ENCODE measurements at places on chromosomes 1 and 21. TPM values are rescaled to one million over a fixed set of nuclear protein-coding genes. Genes with fewer than 3 reads are reported as not detected.

The NPPA gene
- 0.47 TPM for total RNA-seq

The RGS16 gene
- total RNA-seq: 1.6 TPM

The FCMR gene
- 0.47 TPM for total RNA-seq

The TFF3 gene
- total RNA-seq: not detected

The TAS1R3 gene
- 0.31 TPM for total RNA-seq

The CFAP45 gene
- total RNA-seq: 0.47 TPM

The GLIS1 gene
- total RNA-seq: not detected

The CACHD1 gene
- 14.3 TPM for total RNA-seq

The KRTAP19-3 gene
- total RNA-seq: not detected

The IGSF5 gene
- 0.78 TPM for total RNA-seq

The TNFRSF8 gene
- total RNA-seq: not detected

The GPATCH3 gene
- 8.1 TPM for total RNA-seq

The PROK1 gene
- not detected for total RNA-seq

The STUM gene
- 24.3 TPM for total RNA-seq

The GUCA2B gene
- not detected for total RNA-seq

The TDRD5 gene
- total RNA-seq: 2.7 TPM

The RGS2 gene
- total RNA-seq: 23.2 TPM

The RHCE gene
- total RNA-seq: not detected

The ACTN2 gene
- 59.1 TPM for total RNA-seq

The DNM3 gene
- 115 TPM for total RNA-seq

The GBP1 gene
- total RNA-seq: 1.9 TPM

The MAGOH gene
- 18.2 TPM for total RNA-seq

The UBXN11 gene
- 5.0 TPM for total RNA-seq

The MYCL gene
- 12.5 TPM for total RNA-seq

The PPM1J gene
- 4.4 TPM for total RNA-seq

The CADM3 gene
- total RNA-seq: 112 TPM

The NECAP2 gene
- total RNA-seq: 25.9 TPM

The MIS18A gene
- total RNA-seq: 9.0 TPM

The LEPR gene
- total RNA-seq: 12.8 TPM

The SMIM11 gene
- 25.3 TPM for total RNA-seq

All from occipital lobe (tissue), 3 donors.